Cardiac atrium fibroblast (primary cell): ENCODE measurements at places on chromosomes 7 and 10. TPM values are rescaled to one million over a fixed set of nuclear protein-coding genes. Genes with fewer than 3 reads are reported as not detected.

CALHM1 gene
- total RNA-seq, result not detected in 2 replicates

TEX47 gene
- total RNA-seq, result not detected in 2 replicates

NUTM2E gene
- total RNA-seq, result not detected in 2 replicates

SLC25A40 gene
- 2.3 and 9.4 TPM in 2 replicates for total RNA-seq

NEUROD6 gene
- not detected in 2 replicates for total RNA-seq

ECD gene
- total RNA-seq, result 23.5 and 28.4 TPM in 2 replicates
